ENCODE measurements at places on chromosomes 13 and 19.

GRCh38 chr19:56223481-56223880 lies 21.4 kb downstream of the ZSCAN5C start:
- H3K27me3 ChIP-seq, result no peaks in the 10 kb centered on the region
- H3K27ac ChIP-seq, result no peak overlapping the region
- no peak for DNase-seq
- no peak overlapping the region for H3K4me3 ChIP-seq
- H3K36me3 ChIP-seq, result no peaks in the 10 kb centered on the region

GRCh38 chr13:24764276-24764630 lies 284 bp downstream of the RNF17 start:
- H3K4me3 ChIP-seq, result no peak overlapping the region
- no peaks in the 10 kb centered on the region for H3K4me1 ChIP-seq
- no peak overlapping the region for H3K27ac ChIP-seq
- H3K27me3 ChIP-seq, result no peaks in the 10 kb centered on the region
- no peaks in the 10 kb centered on the region for H3K36me3 ChIP-seq

- H3K27me3 ChIP-seq, result no peaks in the 10 kb centered on the region
- peaks cover 48% of the 10 kb centered on the region for H3K4me1 ChIP-seq
- peaks cover 4% of the 10 kb centered on the region for H3K36me3 ChIP-seq
Observed at GRCh38 chr19:12788042-12788681, 3.1 kb upstream of the JUNB start.

DNA sequence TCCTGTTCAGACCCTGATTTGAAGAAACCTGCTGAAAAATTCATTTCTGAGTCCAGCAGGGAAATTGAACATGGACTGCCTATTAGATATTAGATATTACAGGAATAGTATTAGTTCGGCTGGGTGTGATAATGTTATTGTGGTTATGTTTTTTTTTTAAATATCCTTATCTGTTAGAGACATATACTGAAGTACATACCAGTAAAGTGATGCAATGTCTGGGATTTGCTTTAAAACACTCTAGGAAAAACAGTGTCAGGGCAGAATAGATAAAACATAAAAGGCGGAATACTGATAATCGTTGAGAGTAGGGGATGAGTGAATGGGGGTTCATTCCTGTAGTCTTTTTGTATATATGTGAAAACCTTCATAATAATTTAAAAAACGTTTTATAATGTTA lies 28.7 kb upstream of the AMER2 start:
- no peak overlapping the region for H3K4me3 ChIP-seq
- H3K27ac ChIP-seq, result no peak overlapping the region
- H3K36me3 ChIP-seq, result no peaks in the 10 kb centered on the region
- H3K27me3 ChIP-seq, result no peaks in the 10 kb centered on the region
- H3K4me1 ChIP-seq, result no peaks in the 10 kb centered on the region

- DNase-seq, result no peak
- H3K4me1 ChIP-seq, result peaks cover 14% of the 10 kb centered on the region
- no peak overlapping the region for H3K27ac ChIP-seq
Observed at GRCh38 chr13:52160506-52160905, 1.1 kb upstream of the NEK3 start.

DNA sequence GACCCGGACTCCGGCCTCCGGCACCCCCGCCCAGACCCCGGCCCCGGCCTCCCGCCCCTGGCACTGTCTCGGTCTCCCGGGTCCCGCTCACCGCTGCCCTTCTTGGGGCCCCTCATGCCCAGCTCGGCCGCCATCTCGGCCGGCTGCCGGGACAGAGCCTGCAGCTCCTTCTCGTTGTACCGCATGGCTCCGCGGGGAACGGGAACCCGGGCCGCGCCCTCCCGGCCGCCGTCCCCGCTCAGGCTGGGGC lies 140 bp downstream of the PLEKHJ1 start:
- H3K4me1 ChIP-seq, result peaks cover 55% of the 10 kb centered on the region
- peak overlapping the region; percentile 98 for H3K27ac ChIP-seq
- H3K36me3 ChIP-seq, result peaks cover 6% of the 10 kb centered on the region
- H3K27me3 ChIP-seq, result no peaks in the 10 kb centered on the region

GRCh38 chr13:20993211-20993610 lies 68.2 kb downstream of the LATS2 start:
- no peak overlapping the region for H3K4me3 ChIP-seq
- H3K36me3 ChIP-seq, result no peaks in the 10 kb centered on the region
- no peak overlapping the region for H3K27ac ChIP-seq
- no peaks in the 10 kb centered on the region for H3K27me3 ChIP-seq
- no peak for DNase-seq

DNA sequence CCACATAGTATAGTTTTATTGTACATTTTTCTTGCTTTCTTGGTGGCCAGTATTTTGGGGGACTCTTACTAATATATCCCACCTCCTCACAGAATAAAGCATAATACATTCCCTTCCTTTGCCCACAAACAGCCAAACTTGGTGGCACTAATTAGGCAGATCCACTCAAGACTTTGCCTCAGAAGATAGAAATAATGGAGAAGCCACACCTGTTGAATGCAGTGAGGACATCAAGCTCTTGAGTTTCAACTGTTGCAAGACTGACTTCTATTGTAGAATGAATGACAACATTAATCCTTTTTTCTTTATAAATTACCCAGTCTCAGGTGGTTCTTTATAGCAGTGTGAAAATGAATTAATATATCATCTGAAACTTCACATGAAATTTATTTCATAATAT lies 1183.6 kb upstream of the ATXN8OS start:
- no peaks in the 10 kb centered on the region for H3K27me3 ChIP-seq
- H3K4me3 ChIP-seq, result no peak overlapping the region
- no peaks in the 10 kb centered on the region for H3K36me3 ChIP-seq

GRCh38 chr19:11069561-11069960 lies 19.7 kb upstream of the LDLR start:
- H3K27me3 ChIP-seq, result no peaks in the 10 kb centered on the region
- H3K4me1 ChIP-seq, result no peaks in the 10 kb centered on the region
- H3K36me3 ChIP-seq, result no peaks in the 10 kb centered on the region

GRCh38 chr13:34257966-34258365 lies 440.0 kb downstream of the RFC3 start:
- H3K27me3 ChIP-seq, result no peaks in the 10 kb centered on the region
- H3K4me3 ChIP-seq, result no peak overlapping the region
- no peak overlapping the region for H3K27ac ChIP-seq
- no peak for DNase-seq
- no peaks in the 10 kb centered on the region for H3K4me1 ChIP-seq

- peaks cover 29% of the 10 kb centered on the region for H3K4me1 ChIP-seq
- no peak overlapping the region for H3K4me3 ChIP-seq
- peaks cover 6% of the 10 kb centered on the region for H3K27me3 ChIP-seq
- no peaks in the 10 kb centered on the region for H3K36me3 ChIP-seq
- no peak overlapping the region for H3K27ac ChIP-seq
Observed at GRCh38 chr19:46515879-46516350, 20.2 kb upstream of the PNMA8B start.

- DNase-seq, result no peak
- H3K36me3 ChIP-seq, result no peaks in the 10 kb centered on the region
- no peaks in the 10 kb centered on the region for H3K27me3 ChIP-seq
- H3K4me1 ChIP-seq, result no peaks in the 10 kb centered on the region
Observed at GRCh38 chr13:86559901-86560300, 760.7 kb upstream of the SLITRK6 start.

- H3K27ac ChIP-seq, result no peak overlapping the region
- peaks cover 76% of the 10 kb centered on the region for H3K4me1 ChIP-seq
- H3K36me3 ChIP-seq, result no peaks in the 10 kb centered on the region
- DNase-seq, result no peak
- no peak overlapping the region for H3K4me3 ChIP-seq
- H3K27me3 ChIP-seq, result no peaks in the 10 kb centered on the region
Observed at GRCh38 chr19:15304140-15304705, 28.1 kb downstream of the BRD4 start.

All from CD8-positive, alpha-beta memory T cell (primary cell).